Activated naive CD8-positive, alpha-beta T cell treated with anti-CD3 and anti-CD28 coated beads, Interleukin-2, amount 10 ng/mL, durations not matched to agents 7 days and 5 days (primary cell): ENCODE measurements at places on chromosomes 3 and 15.

DNA sequence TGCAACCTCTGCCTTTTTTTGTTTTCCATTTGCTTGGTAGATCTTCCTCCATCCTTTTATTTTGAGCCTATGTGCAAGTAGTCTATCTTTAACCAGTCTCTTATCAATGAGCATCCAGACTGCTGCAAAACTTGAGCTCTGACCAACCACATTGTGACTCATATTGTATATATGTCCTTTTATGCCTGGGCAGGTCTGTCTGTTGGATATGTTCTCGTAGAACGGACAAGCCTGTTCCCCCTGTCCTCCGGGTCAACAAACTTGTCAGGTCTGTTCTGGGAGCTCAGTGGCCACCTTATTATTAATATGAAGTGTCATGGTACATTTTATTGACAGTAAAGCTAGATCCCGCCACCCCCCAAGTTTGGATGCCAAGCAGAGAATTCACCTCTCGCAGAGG lies 252.9 kb upstream of the ST8SIA2 start:
- H3K27me3 ChIP-seq = no peaks in the 10 kb centered on the region
- peaks cover 2% of the 10 kb centered on the region for H3K4me1 ChIP-seq
- H3K36me3 ChIP-seq = peaks cover 1% of the 10 kb centered on the region
- no peak overlapping the region for H3K27ac ChIP-seq
- H3K4me3 ChIP-seq = no peak overlapping the region
- DNase-seq = no peak

GRCh38 chr15:83158393-83158792 lies 49.2 kb downstream of the HDGFL3 start:
- no peak overlapping the region for H3K4me3 ChIP-seq
- DNase-seq = no peak
- peaks cover 25% of the 10 kb centered on the region for H3K36me3 ChIP-seq
- H3K27ac ChIP-seq = no peak overlapping the region
- H3K4me1 ChIP-seq = peaks cover 13% of the 10 kb centered on the region

DNA sequence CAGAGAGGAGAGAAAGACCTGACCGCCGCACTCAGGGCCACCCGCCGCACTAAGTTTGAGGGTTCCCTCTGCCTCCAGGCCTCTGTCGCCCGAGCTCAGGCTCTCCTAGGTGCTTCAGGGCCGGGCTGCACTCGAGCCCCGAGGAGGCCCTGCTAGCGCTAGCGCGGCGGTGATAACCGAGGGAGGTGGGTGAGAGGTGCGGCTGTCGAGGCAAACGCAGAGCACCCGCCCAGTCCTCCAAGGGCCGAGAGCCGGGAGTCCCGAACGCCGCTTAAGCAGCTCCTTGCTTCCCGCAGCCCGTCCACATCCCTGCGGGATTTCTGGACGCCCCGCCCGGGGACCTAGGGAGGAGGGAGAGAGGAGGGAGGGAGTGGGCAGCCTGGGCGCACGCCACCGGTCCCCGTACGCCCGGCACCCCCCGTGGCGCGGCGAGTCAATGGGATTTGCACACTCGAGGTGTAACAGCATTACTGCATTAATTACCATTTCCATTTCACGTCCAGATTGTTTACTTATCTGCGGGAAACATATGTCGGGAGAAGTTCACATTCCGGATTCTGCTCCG lies 6.8 kb downstream of the SOX14 start:
- peaks cover 92% of the 10 kb centered on the region for H3K27me3 ChIP-seq
- DNase-seq = peak; percentile 39
- no peak overlapping the region for H3K27ac ChIP-seq
- peaks cover 5% of the 10 kb centered on the region for H3K4me1 ChIP-seq
- H3K36me3 ChIP-seq = no peaks in the 10 kb centered on the region

GRCh38 chr3:66473692-66474091 lies 27.1 kb downstream of the LRIG1 start:
- H3K27ac ChIP-seq = no peak overlapping the region
- peaks cover 29% of the 10 kb centered on the region for H3K4me1 ChIP-seq
- no peak for DNase-seq
- H3K36me3 ChIP-seq = peaks cover 5% of the 10 kb centered on the region
- H3K4me3 ChIP-seq = peak overlapping the region; percentile 65
- H3K27me3 ChIP-seq = no peaks in the 10 kb centered on the region

GRCh38 chr3:5053021-5053831 lies 68.9 kb upstream of the ARL8B start:
- no peak overlapping the region for H3K4me3 ChIP-seq
- H3K36me3 ChIP-seq = peaks cover 1% of the 10 kb centered on the region
- peaks cover 53% of the 10 kb centered on the region for H3K4me1 ChIP-seq
- no peak overlapping the region for H3K27ac ChIP-seq
- no peak for DNase-seq

- DNase-seq = no peak
- no peaks in the 10 kb centered on the region for H3K36me3 ChIP-seq
- H3K27me3 ChIP-seq = no peaks in the 10 kb centered on the region
- no peak overlapping the region for H3K4me3 ChIP-seq
- H3K4me1 ChIP-seq = peaks cover 2% of the 10 kb centered on the region
Measured at GRCh38 chr3:108479224-108479623, 31.2 kb downstream of the MYH15 start.

DNA sequence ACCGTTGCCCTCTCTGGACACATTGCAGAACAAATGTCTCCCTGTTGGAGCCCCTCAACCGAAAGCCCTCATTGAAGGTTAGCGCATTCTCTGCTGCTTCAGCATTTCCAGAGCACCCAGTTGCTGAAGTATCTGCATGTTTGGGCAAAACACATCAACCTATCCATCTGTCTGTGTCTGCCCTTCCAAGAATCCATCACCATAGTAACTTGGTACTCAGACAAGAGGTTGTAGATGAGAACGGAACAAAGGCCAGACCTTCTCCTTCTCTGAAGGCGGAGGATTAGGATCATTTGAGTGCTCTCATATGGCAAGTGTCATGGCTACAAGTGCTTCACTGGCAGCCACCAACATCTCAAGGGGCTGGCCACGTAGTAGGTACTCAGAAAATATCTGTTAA lies 23.1 kb upstream of the RHO start:
- no peaks in the 10 kb centered on the region for H3K27me3 ChIP-seq
- no peaks in the 10 kb centered on the region for H3K4me1 ChIP-seq
- peaks cover 4% of the 10 kb centered on the region for H3K36me3 ChIP-seq

DNA sequence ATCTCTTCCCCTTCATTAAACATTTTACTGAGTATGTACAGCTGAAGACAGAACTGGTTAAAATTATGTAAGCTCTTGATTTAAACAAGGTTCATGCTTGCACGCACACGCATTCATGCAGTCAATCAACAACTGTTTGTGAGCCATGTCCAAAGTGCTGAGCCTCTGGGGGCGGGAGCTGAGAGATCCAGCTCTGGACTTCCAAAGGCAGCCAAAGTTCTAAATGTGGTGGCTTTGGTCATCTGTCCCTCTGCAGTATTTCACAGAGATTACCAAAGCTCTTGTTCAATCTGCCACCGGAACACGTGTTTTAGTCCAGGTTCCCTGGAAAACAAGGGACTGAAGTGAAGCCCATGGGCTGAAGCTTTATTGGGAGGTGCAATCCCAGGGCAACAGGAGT lies 52.4 kb upstream of the SNRPA1 start:
- H3K27me3 ChIP-seq = peaks cover 5% of the 10 kb centered on the region
- H3K4me1 ChIP-seq = no peaks in the 10 kb centered on the region
- no peak for DNase-seq
- H3K4me3 ChIP-seq = no peak overlapping the region
- no peak overlapping the region for H3K27ac ChIP-seq

DNA sequence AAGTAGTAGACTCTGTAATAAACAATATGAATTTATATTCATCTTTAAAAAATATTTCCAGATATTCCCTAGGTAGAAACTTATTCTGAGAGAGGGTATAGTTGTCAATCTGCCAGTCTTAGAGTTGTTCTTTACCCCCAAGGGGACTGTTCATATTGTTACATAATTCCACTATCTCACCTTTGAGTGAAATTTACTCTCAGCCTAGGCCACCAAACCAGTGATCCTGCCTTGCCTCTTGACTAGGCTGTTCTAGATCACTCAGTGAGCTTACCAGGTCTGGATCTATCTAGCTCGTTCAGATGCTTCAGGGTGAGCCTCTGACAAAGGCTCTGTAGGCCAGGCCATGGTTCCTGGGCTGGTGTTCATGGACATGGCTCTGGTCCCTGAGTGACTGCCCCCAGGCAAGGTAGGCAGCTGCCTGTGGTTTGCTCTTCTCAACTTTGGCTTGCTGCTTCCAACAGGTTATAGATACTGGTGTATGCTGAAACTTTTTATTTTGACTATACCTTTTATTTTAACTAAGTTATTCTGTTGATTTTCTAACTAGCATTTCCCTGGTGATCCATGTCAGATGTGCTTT lies 27.6 kb downstream of the ZNF592 start:
- H3K27ac ChIP-seq = no peak overlapping the region
- H3K27me3 ChIP-seq = no peaks in the 10 kb centered on the region
- peaks cover 12% of the 10 kb centered on the region for H3K36me3 ChIP-seq
- H3K4me1 ChIP-seq = peaks cover 8% of the 10 kb centered on the region
- DNase-seq = no peak

DNA sequence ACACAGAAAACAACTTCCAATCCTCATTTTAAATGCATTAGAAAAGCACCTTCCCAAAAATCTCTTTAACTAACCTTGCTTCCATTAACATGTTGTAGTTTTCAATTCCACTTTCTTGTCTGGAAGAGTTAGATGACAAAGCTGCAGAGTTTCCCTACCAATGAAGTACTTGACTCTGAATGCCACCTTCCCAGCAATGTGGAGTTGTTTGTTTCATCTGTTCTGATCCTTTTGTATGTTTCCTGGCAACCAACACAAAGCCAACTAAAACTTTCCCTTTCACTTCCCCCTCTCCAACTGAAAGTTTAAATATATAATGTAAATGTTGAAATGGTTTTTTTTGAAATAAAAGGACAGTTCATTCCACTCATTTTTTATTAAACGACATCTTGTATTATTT lies at the start of gene WDR49:
Gene WDR49, minus strand, starts transcription at position 183 of the 400 bp plus-strand sequence. CDS start 517 bp downstream, outside the sequence.
- H3K4me1 ChIP-seq = peaks cover 3% of the 10 kb centered on the region
- H3K36me3 ChIP-seq = no peaks in the 10 kb centered on the region
- no peaks in the 10 kb centered on the region for H3K27me3 ChIP-seq
- H3K27ac ChIP-seq = no peak within 1 kb of the TSS
- DNase-seq = no peak

GRCh38 chr3:74651292-74651691 lies 36.8 kb upstream of the CNTN3 start:
- H3K4me1 ChIP-seq = no peaks in the 10 kb centered on the region
- no peak overlapping the region for H3K4me3 ChIP-seq
- DNase-seq = no peak
- no peaks in the 10 kb centered on the region for H3K36me3 ChIP-seq
- H3K27ac ChIP-seq = no peak overlapping the region

GRCh38 chr3:173742491-173742890 lies 344.9 kb downstream of the NLGN1 start:
- H3K36me3 ChIP-seq = no peaks in the 10 kb centered on the region
- H3K4me3 ChIP-seq = no peak overlapping the region
- DNase-seq = no peak
- H3K27me3 ChIP-seq = no peaks in the 10 kb centered on the region

GRCh38 chr3:197828-198491 lies 1.4 kb downstream of the CHL1 start:
- no peak overlapping the region for H3K27ac ChIP-seq
- H3K36me3 ChIP-seq = peaks cover 3% of the 10 kb centered on the region
- H3K4me3 ChIP-seq = no peak overlapping the region

- peaks cover 11% of the 10 kb centered on the region for H3K27me3 ChIP-seq
- H3K4me1 ChIP-seq = no peaks in the 10 kb centered on the region
- no peak overlapping the region for H3K27ac ChIP-seq
- no peak for DNase-seq
Measured at GRCh38 chr3:98070840-98071239, 16.1 kb upstream of the OR5AC2 start.

DNA sequence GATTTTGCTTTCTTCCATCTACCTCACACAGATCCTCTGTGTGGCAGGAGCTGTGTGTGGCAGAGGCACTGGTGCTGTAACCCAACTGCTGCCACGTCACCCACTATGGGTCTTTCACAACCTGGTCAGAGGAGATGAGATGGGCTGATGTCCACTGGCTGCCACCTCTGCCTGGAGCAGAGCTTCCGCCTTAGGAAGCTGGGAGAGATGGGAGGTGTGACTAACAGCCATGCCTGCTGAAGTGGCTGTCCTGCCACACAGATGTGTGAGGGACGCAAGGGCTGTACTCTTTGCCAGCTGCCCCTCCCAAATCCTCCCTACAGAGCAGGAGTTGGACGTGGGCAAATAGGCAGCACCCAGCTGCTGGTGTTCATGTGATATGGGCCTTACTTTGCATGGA lies 329.5 kb downstream of the GABRB3 start:
- no peaks in the 10 kb centered on the region for H3K36me3 ChIP-seq
- H3K4me3 ChIP-seq = no peak overlapping the region
- no peaks in the 10 kb centered on the region for H3K27me3 ChIP-seq
- H3K4me1 ChIP-seq = no peaks in the 10 kb centered on the region
- DNase-seq = no peak

DNA sequence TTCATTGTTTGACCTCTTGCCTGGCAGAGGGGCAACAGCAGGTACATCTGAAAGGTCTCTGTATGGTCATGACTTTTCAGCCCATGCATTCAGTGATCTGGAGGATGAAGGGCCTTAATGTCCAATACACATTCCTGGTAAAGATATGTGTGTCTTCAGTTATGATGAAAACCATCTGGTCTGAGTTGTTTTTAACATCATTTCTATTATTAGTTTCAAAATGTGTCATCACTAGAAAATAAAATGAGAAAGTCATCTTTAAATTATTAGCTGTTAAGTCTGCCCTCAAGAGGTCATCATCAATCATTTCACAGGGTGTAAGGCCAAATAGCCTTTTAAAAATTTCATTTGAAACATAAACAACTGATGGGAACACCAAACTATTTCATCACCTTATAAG lies 92.1 kb upstream of the PLSCR4 start:
- no peak for DNase-seq
- H3K4me1 ChIP-seq = no peaks in the 10 kb centered on the region
- no peaks in the 10 kb centered on the region for H3K36me3 ChIP-seq
- no peak overlapping the region for H3K4me3 ChIP-seq
- H3K27me3 ChIP-seq = peaks cover 11% of the 10 kb centered on the region
- no peak overlapping the region for H3K27ac ChIP-seq

DNA sequence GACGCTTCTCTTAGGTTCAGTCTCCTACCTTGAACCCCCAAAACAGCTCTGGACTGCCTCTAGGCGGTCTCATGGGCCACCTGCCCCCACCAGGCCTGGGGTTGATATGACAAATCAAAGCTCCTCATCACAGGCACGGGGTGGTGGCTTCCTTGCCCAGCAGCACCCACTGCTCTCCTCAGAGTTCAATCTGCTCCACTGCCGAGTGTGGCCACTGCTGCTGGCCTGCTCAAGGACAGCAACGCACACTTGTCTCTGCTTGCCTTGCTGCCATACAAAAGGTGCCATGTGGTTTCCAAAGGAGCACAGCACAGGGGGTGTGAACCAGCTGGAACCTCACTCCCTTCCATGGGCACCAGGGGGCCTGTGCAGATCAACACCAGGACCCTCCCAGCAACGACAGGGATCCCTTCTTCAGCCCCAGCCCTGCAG lies 10.2 kb downstream of the KBTBD13 start:
- no peak overlapping the region for H3K27ac ChIP-seq
- peaks cover 23% of the 10 kb centered on the region for H3K27me3 ChIP-seq
- H3K36me3 ChIP-seq = no peaks in the 10 kb centered on the region
- no peak for DNase-seq
